Foreskin fibroblast (primary cell): ENCODE measurements at places on chromosomes 11 and 22.
A peak's percentile ranks its signal among the peaks of the same experiment; 100 is the strongest.

- no peak for DNase-seq
Measured at GRCh38 chr22:44730022-44730393, 22.4 kb upstream of the ARHGAP8 start.

DNA sequence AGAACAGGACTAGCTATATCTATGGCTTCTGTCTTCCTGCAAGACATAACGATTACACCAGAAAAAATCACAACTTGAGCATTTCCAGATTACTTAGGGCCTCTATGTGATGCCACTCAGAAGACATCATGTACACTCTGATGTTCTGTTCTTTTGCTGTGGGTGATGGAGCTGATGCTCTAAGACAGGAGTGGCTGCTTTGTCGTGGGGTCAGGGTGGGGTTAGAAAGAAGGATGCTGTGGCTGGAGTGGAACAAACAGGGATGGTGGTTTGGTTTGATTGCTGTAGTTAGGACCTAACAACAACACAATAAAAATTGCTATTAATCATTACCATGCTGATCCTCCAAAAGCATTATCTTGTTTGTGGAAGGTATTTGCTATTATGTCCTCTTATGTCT lies 120.3 kb upstream of the ARHGAP20 start:
- DNase-seq: peak; percentile 5

- DNase-seq: peak; percentile 4
Measured at GRCh38 chr11:120660024-120660565, 148.5 kb downstream of the GRIK4 start.

GRCh38 chr11:45843158-45843924 lies 3.9 kb upstream of the CRY2 start:
- DNase-seq: peak; percentile 72

GRCh38 chr22:26778372-26778771 lies 121.0 kb downstream of the MIAT start:
- DNase-seq: no peak

DNA sequence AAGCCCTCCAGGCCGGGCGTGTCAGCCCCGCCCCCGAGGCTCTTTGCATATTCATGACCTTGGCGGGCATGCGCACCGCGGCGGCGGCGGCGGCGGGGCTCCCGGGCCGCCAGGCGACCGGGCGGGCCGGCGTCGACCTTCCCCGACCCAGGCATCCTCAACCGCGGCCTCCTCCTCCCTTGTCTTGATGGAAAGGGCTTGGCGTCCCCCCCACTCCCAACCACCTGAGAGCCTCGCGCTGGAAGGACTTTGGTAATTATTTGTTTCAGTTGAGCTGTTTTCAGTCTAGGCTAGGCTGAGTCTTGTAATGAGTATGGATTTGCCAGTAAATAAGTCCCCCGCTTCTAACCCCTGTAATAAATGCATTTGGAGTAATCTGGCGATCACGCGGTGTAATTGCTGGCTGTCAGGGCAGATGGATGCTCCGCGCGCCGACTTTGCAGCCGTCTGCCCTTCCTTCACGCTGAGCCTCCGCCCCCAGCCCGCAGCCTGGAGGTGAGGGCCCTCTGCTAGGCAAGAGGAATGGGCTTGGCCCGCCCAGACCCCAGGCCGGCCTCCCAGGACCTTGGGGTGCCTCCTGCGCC lies 25.2 kb downstream of the FLRT1 start:
- peak; percentile 65 for DNase-seq

DNA sequence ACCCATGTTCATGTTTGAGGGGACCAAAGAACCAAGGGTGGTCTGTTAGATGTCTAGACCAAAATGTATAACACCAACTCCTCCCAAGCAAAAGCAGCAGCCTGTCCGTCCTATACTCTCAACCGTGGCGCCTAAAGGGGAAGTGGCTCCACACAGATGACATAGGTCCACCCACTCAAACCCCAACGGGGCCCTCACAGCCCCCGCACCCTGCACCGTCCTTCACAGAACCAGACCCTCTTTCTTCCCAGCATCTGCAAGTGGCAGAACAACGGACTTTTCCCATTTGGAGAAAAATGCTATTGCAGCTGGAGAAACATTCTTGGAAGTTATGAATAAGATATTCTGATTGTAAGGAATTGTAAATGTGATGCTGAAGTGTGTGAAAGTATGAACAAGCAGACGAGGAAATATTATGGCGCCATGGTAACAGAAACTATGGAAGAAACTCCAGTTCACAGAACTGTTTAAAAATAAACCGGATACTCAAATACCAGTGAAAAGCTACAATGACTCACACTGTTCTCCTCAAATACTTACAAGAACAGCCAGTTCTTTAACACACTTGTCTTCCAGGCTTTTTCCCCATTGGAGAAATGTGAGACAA lies 76.5 kb upstream of the ARFGAP3 start:
- DNase-seq: peak; percentile 72

DNA sequence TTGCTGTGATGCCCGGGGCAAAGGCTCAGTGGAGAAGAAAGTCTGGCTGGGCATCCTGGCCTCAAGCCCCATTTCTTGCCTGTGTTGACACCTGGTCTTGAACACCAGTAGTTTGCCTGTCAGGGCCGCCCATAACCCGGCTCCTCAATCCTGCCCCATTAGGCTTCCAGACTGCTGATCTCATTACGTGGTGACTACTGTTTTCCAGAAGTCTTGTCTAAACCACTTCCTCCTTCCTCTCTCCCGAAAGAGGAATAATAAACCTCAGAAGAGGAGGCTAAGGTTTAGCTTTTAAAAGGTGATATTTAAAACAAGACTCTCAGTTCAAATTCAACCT lies 97.7 kb downstream of the CD44 start:
- DNase-seq: no peak

- DNase-seq: no peak
Measured at GRCh38 chr11:1498262-1498661, 11.7 kb upstream of the MOB2 start.

DNA sequence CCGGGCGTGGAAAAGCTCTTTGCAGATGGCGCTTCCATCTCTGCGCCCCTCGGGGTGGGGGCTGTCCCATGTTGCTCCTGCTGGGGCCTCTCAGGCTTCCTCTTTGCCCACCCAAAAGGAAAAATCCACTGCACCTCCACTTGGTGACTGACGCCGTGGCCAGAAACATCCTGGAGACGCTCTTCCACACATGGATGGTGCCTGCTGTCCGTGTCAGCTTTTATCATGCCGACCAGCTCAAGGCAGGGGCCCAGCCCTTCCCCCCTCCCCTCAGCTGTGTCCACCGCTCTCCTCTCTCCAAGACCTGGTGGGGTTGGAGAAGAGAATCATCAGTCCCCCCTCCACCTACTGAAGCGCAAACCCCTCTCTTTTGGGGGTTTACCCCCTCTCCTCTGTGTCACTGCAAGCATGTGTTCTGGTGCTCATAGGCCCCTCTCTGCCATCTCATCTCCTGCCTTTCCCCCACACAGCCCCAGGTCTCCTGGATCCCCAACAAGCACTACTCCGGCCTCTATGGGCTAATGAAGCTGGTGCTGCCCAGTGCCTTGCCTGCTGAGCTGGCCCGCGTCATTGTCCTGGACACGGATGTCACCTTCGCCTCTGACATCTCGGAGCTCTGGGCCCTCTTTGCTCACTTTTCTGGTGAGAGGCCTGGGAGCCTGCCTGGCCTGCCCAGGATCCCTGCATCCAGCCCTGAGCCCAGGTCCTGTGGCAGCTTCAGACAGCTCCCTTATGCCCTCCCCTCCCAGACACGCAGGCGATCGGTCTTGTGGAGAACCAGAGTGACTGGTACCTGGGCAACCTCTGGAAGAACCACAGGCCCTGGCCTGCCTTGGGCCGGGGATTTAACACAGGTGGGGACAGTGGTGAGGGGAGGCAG lies 1.8 kb downstream of the LARGE2 start:
- no peak for DNase-seq

DNA sequence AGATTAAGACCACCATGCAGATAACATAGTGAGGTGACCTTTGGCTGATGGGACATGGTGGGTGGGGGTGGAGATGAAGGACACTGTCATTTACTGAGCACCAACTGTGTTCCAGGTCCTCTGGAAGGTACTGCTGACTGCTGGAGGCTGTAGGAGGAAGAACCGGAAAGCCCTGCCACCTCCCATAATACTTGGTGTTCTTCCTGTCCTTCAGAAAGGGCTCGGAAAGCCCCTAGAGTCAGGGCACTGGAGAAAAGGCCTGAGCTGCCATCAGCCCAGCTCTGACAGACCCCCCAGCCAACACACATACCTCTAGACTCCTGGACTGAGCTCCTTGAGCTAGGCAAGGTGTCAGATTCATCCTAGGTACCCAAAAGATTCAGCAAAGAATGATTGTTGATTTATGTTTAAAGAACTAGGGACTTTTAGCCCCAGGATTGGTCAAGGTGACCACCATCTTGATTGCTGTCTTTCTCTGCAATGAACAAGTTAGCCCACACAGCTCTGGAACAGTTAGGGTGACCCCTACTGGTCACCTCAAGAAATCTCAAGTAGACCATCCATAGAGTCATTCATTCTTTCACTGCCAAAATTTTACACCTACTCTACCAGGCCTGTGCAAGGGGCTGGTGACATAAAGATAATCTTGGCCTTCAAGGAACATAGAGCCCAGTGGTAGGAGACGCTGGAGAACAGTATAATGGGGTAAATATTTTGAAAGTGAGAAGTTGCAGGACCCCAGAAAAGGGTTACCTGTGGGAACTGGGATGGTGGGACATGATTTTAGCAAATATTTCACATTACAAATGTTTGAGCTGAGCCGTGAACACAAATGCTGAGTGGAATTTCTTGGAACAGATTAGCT lies 39.4 kb downstream of the IRAG1 start:
- DNase-seq: peak; percentile 85

DNA sequence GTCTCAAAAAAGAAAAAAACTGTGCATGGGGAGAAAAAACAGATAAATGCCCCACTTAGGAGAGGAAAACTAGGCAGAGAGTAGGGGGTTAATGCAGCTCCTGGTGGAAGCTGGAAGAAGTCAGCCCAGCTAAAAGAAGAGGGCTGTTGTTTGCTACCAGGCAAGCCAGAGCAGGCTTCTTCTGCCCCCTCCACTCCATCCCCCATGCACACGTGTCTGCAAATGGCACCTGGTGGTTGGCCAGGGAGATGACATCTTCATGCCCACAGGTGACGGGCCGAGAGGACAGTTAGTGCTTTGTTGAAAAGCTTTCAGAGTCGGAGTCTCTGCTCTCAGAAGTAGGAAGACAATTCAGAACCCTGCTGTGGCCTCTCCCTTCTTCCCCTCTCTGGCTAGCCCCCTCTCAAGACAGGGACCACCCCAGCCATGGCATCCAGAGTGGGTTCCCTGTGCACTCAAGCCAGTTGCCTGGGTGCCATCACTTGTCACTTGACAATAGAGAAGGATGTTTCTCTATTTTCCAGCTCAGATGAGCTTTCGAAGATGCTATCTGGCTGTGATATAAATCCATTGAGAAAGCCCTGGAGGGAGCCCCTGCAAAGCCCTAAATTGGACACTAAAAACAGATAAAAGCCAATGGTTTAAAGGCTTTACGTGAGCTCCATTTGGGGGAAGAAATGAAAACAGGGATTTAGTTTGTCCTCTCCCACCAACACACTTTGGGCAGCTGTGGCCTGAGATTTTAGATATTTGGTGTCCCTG lies 142.0 kb downstream of the TRIM29 start:
- no peak for DNase-seq

- peak; percentile 51 for DNase-seq
Measured at GRCh38 chr11:2092956-2093412, 46.2 kb downstream of the IGF2 start.

DNA sequence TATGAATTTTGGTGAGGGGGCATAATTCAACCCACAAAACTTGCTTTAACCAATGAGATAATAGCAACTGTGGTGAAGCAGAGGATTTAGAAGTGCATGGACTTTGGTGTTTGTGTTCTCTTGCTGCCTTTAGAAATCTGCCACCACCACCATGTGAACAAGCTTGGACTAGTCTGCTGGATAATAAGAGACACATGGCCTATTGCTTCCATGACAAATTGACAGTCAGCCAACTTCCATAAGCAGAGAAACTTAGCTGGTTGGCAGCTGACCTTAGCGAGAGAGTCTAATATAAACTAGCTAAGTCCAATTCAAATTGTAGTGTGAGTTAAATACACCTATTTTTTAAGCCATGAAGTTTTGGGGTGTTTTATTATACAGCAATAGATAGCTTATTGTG lies 482.1 kb upstream of the ANO5 start:
- DNase-seq: no peak

DNA sequence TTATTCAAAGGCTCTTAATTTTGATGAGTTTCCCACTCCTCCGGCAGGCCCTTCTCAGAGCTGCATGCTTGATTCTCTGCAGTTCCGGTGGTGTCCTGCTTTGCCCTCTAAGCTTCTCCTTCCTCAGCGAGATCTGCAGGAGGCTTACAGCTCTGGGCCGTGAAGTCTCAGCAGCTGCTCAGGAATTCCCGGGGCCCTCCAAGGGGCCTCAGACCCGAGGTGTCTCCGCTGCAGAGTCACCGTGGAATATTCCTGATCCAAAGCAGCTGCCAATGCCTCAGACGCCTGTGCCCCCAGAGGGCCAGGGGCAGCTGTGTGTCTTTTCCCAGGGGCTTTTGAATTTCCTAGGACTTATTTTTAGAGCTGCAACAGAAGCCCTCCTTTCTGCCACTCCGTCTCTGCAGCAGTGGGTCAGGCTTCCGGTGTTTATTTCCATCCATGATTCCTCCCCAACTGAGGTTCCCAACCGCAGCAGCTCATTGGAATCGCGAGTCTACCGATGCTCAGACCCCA lies 37.2 kb downstream of the RPS6KA4 start:
- no peak for DNase-seq

DNA sequence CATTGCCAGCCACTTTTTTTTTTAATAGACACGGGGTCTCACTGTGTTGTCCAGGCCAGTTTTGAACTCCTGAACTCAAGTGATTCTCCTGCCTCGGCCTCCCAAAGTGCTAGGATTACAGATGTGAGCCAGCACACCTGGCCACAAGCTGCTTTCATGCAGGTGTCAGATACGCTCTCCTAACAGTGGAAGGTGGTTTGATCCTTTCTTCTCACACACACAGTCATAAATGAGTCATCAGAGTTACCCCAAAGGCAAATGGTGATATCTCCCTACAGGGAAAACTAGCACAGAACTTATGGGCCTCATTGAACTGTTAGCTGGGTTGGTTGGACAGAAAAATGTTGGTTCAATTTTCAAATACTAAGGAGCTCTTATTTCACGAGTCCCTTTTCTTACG lies 38.2 kb upstream of the UBASH3B start:
- peak; percentile 14 for DNase-seq

DNA sequence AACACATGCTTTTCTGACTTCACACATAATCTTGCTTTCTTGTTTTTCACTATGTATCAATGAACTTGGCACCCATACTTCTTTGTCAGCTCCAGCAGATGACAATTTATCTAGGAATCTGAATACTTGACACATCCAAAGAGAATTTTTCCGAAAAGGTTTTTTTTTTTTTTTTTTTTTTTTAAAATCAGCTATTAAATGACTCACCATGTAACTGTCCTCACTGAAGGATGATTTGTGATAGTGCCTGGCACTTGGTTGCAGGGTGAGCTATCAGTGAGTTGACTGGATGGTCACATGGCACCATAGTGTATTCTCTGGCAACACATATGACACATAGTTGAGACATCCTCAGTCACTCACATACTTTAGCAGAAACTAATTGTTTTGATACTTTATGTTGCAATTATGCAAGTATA lies 133.4 kb upstream of the E2F8 start:
- DNase-seq: peak; percentile 97

DNA sequence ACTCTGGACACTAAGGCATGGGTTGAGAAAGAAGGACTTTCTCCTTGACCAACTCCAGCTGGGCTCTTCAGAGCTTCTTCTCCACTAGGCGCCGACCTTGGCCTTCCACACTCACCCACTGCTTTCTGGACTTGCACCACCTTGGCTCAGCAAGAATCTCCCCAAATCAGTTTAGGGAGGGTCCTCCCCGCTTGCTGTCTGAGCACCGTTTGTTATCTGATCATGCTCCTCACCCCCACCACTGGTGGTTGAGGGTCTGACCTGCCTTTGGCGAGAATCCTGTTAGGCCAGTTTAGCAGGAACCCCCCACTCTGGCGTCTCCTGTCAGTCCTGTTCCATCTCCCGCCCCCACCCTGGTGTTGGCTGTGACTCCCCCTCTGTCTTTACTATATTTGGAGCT lies 10.4 kb downstream of the APOL2 start:
- DNase-seq: no peak
